Sigmoid colon (tissue), 7 donors: ENCODE measurements at places on chromosomes 2 and 18. TPM values are rescaled to one million over a fixed set of nuclear protein-coding genes. Genes with fewer than 3 reads are reported as not detected.

- H3K4me3 ChIP-seq = no peak overlapping the region
- H3K27me3 ChIP-seq = no peaks in the 10 kb centered on the region
- no peak for DNase-seq
These were observed 55.5 kb downstream of the SLC9A2 start for GRCh38 chr2:102674836-102675235.

DNA sequence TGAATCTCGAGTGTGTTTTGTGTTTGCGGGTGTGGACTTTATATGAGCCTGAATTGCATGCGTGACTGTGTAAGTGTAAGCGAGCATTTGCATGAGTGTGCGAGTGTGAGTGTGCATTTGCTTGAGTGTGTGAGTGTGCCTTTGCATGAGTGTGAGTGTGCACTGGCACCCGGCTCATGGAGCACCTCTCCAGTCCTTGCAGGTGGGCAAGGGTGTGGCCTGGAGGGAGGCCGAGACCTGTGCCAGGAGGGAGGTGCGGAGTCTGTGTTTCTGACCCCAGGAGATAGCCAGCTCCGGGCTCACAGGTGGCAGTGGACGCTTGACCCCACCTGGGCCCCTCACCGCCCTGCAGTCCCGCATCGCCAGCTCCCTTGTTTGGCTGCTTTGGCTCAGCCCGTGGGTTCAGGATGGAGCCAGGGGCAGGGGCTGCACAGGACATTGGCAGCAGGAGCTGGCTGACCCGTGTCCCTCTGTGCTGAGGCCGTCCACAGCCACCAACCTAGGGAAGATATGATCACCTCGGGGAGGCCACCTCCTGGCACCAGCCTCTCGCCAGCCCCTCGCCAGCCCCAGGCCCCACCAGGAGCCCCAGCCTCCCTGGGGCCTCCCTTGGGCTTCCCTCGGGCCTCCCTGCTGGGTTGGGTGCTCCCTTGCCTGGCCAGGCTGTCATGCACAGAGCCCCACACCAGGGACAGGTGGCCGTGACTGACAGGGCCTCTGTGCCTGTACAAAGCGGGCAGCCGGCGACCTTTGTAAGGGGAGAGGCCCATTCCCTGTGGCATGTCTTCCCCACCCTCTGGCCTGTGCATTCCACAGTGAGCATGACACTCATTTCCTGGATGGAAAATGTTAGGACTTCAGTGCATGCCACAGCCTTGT, 81.6 kb downstream of the PTGR3 start:
- no peak for DNase-seq
- H3K27ac ChIP-seq = no peak overlapping the region
- H3K4me1 ChIP-seq = no peaks in the 10 kb centered on the region
- H3K27me3 ChIP-seq = no peaks in the 10 kb centered on the region
- no peaks in the 10 kb centered on the region for H3K36me3 ChIP-seq

- peaks cover 76% of the 10 kb centered on the region for H3K27me3 ChIP-seq
- peak overlapping the region; percentile 47 for H3K27ac ChIP-seq
- peaks cover 51% of the 10 kb centered on the region for H3K4me1 ChIP-seq
These were observed 2.9 kb upstream of the BCL2L11 start for GRCh38 chr2:111117598-111118480.

GRCh38 chr2:172847188-172847587, 111.5 kb downstream of the RAPGEF4 start:
- DNase-seq = no peak
- no peaks in the 10 kb centered on the region for H3K4me1 ChIP-seq

Gene RAPGEF4
- total RNA-seq = 3.7 TPM
